ENCODE measurements at places on chromosomes 5 and 9.

DNA sequence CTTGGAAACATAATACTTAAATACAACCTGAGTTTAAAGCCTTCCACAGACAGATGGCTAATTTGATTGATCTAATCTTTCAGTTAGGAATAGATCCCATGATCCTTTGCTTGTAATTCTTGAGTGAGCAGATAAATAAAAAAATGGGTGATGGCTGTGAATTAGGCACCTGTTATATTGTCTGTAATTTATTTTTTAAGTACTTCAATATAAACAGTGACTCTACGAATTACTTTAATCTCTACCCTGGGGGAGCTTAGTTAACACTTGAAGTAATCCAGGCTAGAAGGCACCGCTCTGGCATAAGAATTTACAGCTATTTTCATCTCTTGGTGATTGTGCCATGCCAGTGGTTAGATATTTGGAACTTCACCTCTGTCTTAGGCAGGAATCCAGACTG lies 9.0 kb downstream of the EGFLAM start:
- DNase-seq = no peak

DNA sequence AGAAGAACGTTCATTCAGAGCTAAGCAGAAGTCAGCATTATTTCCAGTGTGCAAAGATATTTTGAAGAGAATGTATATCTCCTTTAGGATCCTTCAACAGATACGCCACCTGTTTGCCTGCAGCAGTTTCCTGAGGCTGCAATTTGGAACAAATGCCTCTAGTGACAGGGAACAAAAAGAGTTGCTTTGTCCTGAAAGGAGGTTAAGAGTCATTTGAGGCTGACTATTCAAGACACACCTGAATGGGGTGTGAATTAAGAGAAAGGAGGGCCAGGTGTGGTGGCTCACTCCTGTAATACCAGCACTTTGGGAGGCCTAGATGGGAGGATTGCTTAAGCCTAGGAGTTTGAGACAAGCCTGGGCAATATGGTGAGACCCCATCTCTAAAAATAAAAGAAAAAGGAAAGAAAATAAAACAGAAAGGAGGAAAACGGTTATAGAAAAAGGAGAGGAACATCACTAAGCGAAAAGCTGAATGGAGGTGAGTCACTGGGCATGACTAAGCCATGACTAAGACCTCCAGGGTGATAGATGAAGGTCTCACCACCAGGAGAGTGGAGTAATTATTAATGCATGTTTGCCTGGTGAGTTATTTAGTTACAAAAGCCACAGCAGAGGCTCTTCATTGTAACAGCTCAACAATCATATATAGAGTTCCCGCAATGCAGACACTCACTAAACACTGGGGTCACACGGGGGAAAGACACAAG lies 255.2 kb upstream of the TNC start:
- DNase-seq = no peak

GRCh38 chr5:44046619-44047364 lies 342.4 kb downstream of the FGF10 start:
- DNase-seq = no peak

GRCh38 chr9:112820881-112821280 lies 69.8 kb downstream of the SLC46A2 start:
- no peak for DNase-seq

GRCh38 chr9:567128-567746 lies 274.3 kb upstream of the DMRT1 start:
- no peak for DNase-seq

DNA sequence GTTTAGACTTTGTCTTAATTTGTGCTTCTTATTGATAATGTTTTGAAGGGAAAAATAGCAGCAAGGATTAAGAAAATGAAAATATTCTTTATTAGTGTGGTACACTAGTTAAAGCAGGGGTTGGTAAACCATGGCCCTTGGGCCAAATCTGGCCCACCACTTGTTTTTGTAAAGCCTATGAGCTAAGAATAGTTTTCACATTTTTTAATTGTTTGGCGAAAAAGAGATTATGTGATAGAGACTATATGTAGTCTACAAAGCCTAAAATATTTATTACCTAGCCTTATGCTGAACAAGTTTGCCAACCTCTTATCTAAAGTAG lies 57.2 kb downstream of the KCNN2 start:
- DNase-seq = no peak

GRCh38 chr5:78650531-78650930 lies 2.0 kb upstream of the LHFPL2 start:
- no peak for DNase-seq

DNA sequence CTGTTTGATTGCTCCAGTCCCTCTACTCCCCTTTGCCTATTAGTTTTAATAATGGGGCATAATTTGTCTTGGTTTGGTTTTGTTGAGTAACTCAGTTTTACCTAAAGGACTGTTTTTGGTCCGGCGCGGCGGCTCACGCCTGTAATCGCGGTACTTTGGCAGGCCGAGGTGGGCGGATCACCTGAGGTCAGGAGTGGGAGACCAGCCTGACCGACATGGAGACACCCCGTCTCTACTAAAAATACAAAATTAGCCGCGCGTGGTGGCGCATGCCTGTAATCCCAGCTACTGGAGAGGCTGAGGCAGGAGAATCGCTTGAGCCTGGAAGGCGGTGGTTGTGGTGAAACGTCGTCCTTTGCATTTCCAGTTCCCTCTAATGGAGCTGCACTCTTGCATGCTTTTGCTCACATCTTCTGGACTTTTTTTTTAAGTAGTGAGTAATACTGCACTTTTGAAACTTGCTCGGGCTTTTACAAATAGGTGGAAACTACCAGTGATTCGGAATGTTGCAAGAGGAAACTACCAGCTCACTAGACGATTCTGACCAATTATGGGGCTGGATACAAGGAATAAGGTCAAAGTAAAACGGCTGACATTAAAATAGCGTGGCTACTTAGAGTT lies 721 bp upstream of the MAML1 start:
- no peak for DNase-seq

- DNase-seq = no peak
Measured at GRCh38 chr5:98128271-98128670, 645.2 kb upstream of the RGMB start.

- DNase-seq = no peak
Measured at GRCh38 chr9:129109952-129110739, 447 bp downstream of the CRAT start.

DNA sequence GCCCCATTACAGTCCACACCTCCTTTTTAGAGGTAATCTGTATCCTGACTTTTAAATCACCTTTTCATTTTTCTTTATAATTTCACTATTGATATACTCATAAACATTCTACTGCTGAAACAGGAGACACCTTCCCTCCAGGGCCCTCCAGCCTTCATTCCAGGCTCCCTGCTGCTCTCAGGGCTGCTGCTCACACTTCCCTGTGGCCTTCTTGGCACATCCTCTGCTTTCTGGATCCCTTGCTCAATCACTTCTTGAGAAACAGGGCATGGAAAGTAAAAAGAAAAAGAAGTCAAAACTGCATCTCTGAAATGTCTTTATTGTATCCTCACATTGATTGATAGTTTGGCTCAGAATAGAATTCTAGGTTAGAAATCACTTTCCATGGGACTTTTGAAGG lies 19.3 kb upstream of the WNT8A start:
- DNase-seq = no peak

DNA sequence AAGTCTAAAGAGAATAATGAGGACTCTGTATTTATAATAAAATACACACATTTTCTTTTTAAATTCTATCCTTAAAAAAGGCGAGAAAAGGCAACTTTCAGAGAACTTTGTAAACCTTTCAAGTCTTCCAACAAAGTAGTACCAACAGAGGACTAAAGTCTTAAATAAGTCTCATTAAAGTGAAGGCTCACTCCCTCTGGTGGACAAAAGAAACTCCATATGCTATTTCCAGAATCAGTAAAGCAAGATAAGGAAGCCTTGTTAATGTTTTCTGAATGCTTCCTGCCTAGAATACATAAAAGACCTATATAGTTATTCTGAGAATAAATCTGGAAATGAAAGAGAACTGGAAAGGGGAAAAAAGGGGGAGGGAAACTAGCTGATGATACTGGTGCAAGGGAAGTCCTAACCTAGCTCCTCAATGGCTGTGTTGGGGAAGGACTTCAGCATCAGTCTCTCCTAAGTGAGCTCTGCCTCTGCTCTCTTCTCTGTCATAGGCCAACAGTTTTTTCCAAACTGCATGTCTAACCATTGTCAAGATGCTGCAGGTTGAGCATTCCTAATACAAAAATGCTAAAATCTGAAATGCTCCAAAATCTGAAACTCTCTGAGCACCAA lies 7.2 kb downstream of the HMGCS1 start:
- DNase-seq = peak; percentile 70

GRCh38 chr5:23234197-23234596 lies 273.2 kb upstream of the PRDM9 start:
- no peak for DNase-seq

DNA sequence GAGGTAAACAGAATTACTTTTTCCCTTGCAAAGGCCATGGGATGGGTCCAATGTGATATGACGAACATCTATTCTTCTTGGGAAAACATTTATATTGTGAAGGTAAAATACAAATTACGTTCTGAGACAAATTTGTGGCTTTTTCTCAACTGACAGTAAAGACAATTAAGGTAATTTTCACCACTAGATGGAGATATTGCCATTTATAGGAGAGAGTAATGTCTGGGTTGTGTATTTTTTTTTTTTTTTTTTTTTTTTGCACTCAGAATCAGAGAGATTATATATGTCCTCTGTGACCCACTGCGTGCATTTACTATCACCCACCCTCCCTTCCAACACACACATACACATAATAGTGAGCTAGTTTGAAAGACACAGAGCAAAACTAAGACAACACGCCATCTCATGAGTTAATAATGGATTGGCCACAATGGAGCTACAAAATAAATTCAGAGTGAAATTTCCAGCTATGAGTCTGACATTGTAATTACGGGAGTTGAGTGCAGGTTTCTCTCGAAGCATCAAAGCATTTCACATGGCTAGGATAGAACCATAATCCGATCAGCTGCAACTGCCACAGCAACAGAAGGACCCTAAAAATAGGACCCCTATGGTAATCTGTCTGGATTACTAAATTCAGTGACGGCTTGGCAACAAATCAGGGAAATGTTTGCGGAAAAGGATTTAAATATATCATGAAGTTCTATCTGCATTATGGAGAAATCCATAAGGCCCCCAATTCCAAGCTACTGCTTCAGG lies 49.2 kb downstream of the ANXA1 start:
- no peak for DNase-seq

DNA sequence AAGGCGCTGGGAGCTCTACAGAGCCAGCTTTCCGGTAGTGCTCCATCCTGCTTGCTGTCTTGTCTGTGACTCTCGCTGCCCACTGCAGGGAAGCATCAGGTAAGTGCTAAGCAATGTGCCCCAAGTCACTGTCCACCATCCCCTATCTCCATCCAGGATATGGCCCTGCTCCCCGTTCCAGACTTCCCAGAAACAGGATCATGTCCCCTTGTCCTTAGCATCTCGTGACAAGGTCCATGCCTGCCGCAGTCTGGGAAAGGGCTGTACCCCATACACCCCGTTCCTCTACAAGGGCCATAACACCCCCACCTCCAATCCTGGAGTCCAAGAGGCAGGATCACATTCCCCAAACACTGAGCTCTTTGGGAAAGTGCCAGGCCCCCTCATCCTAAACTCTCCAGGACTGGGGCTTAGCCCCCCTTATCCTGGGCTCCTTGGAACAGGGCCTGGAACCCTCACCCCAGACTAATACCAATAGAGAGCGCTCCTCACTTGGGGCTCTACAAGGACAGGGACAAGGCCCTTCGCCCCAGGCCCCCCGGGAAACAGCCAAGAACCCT lies 566 bp downstream of the RPP25L start:
- DNase-seq = no peak

DNA sequence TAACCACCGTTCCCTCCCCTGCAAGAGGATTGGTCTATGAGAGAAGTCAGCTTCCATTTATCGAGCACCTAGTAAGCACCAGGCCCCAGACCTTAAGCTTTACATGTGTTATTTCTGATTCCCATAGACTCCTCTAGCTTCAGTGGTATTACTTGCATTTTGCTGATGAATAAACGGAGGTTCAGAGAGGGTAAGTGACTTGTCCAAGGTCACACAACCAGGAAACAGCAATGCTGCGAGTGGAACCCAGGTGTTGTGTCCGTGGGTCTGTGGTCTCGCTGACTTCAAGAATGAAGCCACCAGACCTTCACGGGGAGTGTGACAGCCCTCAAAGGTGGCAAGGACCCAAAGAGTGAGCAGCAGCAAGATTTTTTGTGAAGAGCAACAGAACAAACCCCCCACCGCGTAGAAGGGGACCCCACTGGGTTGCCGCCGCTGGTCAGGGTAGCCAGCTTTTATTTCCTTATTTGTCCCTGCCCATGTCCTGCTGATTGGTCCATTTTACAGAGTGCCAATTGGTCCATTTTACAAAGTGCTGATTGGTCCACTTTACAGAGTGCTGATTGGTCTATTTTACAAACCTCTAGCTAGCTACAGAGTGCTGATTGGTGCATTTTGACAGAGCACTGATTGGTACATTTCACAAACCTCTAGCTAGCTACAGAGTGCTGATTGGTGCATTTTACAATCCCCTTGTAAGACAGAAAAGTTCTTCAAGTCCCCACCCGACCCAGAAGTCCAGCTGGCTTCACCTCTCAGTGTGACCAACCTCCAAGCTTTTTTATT lies 29.1 kb upstream of the KCNIP1 start:
- no peak for DNase-seq

DNA sequence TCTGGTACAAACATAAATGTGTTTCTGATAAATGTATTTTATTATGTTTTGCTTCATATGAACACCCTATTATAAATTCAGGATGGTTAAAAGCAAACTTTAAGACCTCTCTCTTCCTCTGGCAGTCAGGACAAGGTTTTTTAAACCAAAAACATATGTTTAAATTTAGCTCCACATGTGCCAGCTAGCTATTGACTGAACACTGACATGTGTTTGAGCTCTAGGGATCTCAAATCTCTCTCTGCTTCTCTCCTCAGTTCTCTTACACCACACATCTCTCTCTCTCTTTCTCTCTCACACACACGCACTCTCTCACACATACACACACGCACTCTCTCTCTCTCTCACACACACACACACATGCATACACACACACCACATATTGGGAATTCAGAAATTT lies 150.1 kb upstream of the RFX3 start:
- no peak for DNase-seq

- no peak for DNase-seq
Measured at GRCh38 chr5:159398936-159399335, 68.6 kb upstream of the IL12B start.

GRCh38 chr5:57504357-57504756 lies 21.7 kb upstream of the ACTBL2 start:
- DNase-seq = no peak

Measured in T-helper 1 cell (primary cell).